AG08396 (cell line): ENCODE measurements at places on chromosomes 16 and 17.

DNA sequence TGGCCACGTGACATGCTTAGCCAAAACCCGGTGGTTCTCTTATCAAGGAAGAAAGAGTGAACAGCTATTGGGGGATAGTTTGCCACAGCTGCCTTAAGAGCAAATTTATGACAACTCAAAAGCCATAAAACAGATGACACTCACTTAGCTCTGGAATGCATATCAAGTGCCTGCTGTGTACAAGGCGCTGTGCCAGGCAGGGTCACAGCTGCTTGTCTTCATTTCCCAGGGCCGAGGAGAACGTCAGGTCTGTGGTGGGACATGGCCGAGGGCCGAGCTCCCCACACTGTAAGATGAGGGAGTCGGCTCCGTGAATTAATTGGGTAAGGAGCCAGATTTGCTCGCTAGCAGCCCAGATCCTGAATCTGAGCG lies 14.0 kb downstream of the EEF2K start:
- no peak for DNase-seq

DNA sequence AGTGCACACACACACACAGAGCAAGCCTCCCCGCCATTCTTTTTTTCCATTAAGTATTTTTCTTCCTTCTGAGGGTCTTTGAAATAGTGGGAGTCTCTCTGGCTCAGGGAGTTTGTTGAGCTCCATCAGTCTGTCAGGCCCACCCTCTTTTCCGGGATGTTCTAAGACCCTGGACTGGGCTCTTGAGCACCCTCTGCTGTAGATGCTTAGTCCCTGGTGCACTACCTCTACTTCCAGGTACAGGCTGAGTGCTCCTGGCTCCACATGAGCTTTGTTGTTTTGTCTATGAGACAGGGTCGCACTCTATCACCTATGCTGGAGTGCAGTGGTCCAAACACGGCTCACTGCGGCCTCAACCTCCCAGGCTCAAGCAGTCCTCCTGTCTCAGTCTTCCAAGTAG lies 20.7 kb downstream of the LIMD2 start:
- DNase-seq, result no peak

DNA sequence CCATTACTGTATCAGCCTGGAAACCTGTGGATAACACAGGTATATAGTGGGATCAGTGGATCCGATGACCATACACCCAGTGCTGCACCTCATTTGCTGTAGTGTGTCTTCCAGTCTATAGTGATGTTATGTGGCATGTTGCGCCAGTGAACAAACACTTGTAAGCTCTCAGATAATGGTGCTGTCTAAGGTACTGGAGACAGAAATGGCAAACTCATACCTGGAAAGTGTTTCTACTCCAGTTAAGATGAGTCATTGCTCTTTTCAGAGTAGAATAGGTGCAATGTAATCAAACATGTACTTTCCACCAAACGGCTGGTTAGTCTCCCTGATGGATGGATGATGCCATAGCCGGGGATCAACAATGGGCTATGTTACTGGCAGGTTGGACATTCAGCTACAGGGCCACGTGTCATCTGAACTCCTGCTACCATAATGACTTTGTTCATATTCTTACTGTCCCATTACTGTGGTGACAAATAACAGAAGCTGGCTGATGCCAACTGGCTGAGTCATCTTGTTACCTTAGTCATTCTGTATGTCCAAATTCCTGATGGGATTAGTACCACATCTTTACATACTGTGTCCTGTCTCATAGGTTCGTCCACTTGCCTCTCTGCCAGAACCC lies 6.3 kb downstream of the CCL11 start:
- no peak for DNase-seq

DNA sequence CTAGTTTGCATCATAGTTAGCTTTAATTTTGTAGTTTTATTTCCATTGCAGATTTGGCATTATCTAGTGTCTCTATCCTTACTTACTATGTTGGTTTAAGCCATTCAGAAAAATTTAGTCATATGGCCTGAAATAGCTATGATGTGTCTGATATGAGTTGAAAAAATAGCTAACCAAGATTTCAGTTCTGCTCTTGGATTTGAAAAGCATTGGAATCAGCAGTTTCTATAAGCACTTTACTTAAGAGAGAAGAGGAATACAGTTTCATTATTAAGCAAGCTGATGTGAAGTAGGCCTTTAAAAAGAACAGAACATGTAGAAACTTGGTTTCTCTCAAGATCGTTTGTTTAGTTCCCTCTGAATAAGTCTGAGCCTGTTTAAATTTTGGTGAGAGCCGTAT lies 25.9 kb downstream of the LPCAT2 start:
- DNase-seq, result no peak

DNA sequence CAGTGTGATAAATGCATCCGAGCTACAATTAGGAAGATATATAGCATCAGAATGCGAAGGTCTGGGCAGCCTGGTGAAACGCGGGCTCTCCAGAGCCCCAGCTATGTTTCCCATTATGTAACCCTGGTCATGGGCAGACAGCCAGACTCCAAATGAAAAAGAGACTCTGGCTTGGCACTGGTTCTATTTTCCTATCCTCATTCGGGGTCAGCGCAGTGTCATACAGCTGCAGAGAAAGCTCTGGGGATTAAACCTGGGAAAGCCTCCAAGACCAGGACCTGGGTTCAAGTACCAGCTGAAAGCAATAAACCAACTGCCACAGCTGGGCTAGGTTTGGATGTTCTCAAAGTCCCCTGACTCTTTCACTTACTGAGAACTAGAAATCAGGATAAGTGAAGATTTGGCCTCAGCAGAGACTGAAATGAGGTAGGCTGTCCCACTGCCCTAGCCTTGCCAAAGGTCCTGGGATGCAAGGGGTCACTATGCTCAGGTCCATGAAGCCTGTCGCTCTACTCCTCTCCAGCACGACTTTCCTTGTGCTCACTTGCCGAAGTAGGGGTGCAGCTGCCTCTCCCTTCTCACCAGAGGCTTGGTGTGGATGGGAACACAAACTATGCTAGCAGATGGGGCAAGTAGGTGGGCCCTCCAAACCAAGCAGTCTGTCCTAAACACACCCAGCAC lies 123.8 kb downstream of the SMG6 start:
- peak; percentile 48 for DNase-seq

DNA sequence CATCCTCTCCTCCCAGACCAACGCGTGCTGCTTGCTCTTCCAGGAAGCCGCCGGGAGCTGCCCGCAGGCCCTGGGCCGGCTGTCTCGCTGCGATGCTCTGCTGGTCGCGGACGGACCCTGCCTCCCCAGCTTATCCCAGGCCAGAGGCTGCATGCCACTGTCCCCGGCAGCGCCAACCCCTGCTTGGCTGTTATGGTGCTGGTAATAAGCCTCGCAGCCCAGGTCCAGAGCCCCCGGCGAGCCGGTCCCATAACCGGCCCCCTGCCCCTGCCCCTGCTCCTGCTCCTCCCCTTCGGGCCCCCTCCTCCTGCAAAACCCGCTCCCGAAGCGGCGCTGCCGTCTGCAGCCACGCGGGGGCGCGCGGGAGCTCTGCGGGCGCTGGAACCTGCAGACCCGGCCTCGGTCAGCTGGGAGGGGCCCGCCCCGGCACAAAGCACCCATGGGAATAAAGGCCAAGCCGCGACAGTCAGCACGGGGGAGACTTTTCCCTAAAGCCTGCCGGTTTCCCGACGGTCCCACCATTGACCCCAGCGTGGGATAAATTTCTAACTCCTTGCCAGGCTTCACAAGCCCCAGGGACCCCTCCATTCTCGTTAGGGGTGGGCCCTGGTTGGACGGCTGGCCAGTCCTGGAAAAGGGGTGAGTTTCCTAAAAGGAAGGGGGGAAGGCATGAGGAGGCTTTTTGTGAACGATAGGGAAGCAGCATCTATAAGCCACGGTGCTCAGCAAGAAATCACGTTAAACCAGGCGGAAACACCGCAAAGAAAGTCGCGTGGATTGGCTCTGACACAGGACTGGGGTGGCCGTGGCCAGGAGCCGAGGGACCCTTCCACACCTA lies 11.2 kb downstream of the ENPP7 start:
- peak; percentile 87 for DNase-seq

GRCh38 chr16:81629034-81629802 lies 149.9 kb upstream of the PLCG2 start:
- DNase-seq, result no peak

GRCh38 chr17:73478768-73479424 lies 165.3 kb downstream of the SDK2 start:
- no peak for DNase-seq

DNA sequence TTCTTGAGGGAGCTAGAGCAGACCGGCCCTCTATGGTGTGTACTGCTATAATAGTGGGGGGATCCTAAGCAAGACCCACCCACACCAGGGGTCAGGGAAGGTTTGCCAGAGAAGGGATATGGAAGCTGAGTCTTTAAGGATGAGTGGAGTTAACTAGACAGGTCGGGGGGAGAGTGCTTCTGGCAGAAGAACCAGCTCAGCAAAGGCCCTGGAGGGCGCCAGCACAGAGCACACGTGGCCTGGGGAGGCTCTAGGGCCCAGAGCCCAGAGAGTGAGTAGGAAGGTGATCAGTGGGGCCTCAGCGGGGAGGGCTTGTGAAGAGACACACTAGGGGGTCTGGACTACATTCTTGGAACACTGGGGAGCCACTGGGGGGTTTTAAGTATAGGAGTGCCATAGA lies 21.1 kb downstream of the NGFR start:
- no peak for DNase-seq

DNA sequence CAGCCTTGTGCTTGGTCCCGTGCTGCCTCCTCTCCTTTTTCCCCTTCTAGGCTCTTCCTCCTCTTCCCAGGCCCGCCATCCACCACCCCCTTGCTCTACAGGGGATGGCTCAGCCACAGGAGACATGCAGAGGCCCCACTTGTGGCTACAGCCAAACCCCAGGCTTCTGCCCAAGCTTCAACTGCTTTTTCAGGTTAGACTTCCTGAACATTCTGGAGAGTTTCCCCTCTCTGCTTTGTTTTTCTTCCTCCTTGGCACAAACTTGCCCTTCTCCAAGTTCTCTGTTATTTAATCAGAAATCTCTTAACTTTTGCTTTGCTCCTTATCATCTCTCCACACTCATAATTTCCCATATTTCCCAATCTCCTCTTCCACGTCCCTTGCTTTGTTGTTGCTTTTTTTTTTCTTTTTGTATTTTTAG lies 18.3 kb upstream of the HAS3 start:
- DNase-seq, result no peak

- DNase-seq, result peak; percentile 43
Measured at GRCh38 chr17:80619535-80620235, 75.0 kb downstream of the RPTOR start.

DNA sequence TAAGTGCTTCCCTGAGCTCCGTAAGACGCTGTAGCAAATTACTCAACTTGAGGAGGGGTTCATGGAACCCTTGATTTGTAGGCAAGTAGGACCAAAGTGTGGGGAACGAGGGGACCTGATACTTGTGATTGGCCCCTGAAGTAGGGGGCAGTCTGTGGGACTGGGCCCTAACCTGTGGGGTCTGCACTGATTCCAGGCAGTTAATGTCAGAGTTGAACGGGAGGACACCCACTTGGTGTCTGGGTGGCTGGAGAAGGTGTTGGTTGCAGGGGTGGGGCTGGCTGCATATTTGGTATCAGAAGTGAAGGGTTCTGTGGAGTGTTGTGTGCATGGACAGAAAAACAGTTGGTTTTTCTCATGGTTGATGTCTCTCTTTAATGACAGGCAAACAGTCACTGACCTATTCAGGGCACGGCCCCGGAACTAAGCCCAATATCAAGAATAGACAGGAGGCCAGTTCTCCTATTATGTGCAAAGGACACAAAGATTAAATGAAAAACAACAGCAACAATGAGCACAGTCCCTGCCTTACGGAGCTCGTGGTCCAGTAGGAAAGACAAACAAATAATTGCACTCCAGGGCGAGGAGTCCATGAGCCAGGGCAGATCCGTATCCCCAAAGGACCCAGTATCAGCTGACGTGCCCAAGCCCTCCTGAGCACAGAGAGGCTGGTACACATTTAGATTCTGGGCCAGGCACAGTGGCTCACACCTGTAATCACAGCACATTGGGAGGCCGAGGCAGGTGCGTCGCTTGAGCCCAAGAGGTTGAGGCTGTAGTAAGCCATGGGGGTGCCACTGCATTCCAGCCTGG lies 19.2 kb downstream of the MXRA7 start:
- DNase-seq, result no peak

GRCh38 chr17:37065486-37066321 lies 117.0 kb downstream of the AATF start:
- no peak for DNase-seq

DNA sequence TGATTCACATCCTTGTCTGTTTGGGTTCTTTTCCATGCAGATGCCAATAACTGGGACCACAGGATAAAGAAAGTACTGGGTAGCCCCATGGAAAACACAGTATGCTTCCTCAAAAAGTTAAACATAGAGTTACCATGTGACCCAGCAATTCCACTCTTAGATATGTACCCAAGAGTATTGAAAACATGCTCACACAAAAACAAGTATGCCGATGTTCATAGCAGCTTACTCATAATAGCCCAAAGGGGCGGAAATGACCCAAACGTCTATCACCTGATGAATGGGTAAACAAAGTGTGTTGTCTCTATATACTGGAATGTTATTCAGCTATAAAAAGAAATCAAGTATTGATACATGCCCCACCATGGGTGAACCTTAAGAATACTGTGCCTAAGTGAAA lies 55.4 kb downstream of the CYB5B start:
- DNase-seq, result no peak

- DNase-seq, result no peak
Measured at GRCh38 chr16:47924950-47925349, 230.8 kb downstream of the ABCC12 start.

DNA sequence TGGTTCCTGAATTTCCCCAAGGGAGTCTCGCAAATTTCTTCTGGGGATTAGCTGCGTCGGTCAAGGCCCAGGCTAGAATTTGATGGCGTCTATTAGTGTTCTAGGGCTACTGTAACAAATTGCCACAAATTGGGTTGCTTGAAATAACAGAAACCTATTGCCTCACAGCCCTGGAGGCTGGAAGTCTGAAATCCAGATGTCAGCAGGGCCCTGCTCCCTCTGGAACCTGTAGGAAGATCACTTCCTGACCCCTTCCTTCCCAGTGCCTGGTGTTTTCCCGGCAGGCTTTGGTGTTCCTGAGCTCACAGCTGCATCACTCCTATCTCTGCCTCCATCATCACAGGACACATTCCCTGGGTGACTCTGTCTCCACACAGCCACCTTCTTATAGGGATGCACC lies 24.4 kb downstream of the DHRS7C start:
- no peak for DNase-seq

DNA sequence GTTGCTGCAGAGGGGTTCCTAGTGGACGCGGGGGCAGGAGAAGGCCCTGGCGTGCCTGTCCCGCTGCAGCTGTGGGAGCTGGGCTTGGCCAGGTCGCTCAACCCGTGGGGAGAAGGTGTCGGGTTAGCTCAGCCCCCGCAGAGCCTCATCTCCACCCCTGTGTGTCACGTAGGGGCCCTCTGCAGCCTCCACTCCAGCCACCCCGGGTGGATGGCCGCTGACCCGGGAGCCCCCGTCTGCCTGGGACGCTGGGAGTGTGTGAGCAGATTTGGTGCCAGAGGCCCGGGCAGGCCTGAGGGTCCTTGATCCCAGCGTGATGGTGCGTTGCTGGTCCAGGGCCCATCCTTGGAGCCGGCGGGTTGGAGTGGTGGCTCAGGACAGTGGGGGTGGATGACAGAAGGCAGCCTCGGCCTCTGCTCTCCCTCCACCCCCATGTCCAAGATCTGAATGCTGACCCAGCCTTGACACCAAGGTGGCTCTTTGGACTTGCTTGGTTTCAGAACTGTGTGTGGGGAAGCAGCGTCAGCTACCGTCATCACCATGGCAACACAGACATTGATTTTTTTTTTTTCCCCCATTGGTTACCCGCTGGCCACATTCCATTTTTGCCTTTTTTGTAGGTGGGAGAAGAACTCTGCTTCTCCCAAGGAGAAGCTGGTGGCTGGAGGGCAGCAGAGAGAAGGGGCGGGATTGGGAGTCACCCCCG lies 35.7 kb downstream of the BAIAP2 start:
- no peak for DNase-seq
